Activated CD4-positive, alpha-beta T cell treated with anti-CD3 and anti-CD28 coated beads, Interleukin-2, amount 10 ng/mL, durations not matched to agents 7 days and 5 days (primary cell): ENCODE measurements at places on chromosomes 13 and 19.

DNA sequence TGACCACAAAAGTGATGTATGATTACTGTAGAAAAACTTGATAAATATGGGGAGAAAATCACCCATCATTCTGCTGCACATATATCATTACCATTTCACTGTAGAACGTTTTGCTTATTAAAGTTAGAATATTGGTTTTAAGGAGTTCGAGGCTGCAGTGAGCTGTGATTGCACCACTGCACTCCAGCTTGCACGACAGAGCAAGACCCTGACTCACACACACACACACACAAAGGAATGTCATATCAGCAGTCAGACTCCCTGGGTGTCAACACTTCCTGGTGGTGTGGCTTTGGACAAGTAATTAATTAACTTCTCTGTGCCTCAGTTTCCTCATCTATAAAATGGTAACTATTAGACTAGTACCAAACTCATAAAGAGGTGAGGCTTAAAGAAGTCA is 11.3 kb upstream of the PNMA8A start:
- no peak for DNase-seq

DNA sequence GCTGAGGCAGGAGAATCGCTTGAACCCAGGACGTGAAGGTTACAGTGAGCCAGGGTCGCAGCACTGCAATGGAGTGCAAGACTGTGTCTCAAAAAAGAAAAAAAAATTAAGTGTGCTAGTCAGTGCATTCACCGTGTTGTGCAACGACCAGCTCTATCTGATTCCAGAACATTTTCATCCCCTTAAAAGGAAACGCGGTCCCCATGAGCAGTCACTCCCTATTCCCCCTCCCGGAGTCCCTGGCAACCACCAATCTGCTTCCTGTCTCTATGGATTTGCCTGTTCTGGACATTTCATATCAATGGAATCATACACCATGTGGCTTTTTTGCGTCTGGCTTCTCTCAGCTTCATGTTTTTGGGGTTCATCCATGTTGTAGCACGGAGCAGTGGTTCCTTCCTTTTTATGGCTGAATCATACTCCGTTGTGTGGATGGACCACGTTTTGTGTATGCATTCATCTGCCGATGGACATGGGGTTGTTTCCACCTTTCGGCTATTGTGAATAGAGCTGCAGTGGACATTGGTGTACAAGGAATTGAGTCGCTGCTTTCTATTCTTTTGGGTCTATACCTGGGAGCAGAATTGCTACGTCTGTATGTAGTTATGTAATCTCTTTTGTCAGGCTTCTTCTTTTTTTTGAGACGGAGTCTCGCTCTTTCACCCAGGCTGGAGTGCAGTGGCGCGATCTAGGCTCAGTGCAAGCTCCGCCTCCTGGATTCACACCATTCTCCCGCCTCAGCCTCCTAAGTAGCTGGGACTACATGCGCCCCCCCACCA is 19.8 kb downstream of the MYO9B start:
- DNase-seq, result no peak

DNA sequence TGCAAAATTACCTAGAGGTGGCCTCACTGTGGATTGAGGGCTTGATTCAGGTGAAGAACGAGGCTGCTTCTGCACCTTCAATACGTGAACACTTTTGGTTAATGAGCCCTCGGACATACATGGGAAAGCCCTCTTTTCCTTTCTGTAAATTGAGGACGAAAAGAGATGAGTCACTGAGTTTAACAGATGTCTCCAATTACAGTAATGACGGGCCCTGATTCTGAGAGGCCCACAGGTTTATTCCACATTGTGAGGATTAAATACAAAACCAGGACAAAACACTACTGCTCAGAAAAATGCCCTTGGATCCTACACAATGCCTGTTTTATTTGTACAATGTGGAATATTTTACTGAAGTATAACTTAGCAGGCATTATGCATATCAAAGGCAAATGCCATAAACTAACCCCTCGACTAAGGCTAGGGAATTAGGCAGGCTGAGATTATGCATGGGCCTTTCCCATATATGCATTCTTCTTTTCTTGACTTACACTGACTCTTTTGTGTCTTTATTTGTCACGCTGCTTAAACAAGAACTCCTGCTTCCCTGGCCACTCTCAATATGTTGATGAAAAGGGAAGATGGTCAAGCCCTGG is 819.9 kb downstream of the OLFM4 start:
- DNase-seq, result no peak

DNA sequence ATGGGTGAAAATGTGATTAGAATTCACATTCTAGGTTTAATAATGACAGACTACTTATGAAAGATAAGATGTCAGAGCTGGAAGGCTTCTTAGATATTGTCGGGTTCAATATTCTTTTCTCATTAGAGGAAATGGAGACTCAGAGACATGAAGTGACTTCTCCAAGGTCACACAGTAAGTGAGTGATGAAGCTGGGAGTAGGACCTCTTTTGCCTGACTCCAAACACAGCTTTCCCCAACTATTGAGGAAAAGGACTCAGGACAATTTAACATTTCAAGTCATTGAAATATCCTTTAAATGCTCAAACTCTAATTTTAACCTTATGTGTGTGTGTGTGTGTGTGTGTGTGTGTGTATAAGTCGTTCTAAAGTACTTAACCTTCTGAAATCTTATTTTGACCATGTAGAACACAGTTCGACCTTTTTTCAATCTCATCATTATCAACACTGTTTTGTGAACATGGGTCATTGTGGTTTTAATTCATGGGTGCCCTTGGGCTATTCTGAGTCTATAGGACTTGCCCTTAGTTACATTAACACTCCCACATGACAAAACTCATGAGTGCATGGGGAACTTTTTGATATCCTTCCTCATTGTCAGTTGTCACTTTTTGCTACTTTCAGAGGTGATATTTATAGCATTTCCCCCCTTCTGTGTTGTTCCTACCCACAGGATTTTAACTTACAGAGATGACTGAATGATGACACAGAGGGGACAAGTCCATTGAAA is 53.0 kb downstream of the LRCH1 start:
- DNase-seq, result no peak

DNA sequence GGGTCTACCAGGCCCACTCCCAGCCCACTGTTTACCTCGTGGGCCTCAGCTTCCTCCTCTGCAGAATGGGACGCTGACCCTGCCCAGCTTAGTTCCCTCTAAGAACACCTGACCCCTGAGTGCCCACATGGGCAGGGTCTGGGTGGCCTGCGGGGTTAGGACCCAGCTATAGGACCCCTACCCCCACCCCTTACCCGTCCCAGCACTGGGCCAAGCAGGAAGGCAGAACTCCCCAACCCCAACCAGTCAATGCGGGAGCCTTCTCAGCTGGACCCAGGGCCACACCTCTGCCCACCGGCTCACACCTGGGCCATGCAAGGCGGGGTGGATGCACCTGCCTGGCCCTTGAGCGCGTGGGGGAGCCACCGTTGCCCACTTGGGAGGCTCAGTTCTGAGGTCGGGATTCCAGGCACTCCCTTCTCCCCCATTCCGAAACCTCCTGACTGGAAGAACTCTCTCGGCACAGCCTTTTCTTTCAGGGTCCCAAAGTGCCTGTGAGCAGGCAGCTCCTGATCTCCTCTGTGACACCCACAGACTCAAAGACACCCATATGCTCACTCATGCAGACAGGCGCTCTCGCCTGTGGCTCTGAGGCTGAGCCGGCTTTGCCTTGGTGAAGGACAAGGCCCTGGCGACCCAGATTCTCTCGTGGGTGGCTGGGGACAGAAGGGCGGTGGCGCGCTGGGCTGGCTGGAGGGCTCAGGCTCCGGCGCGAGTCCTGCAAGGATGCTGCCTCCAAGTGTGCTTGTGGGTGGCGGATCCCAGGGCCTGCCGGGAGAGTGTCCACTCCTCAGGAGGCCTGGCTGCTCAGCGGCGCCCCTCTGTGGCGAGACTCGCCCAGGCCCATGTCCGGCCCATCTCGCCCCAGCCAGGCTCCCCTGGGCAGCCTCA is 27.9 kb upstream of the PARP4 start:
- no peak for DNase-seq

GRCh38 chr19:18262144-18262543 is 12.1 kb downstream of the IQCN start:
- DNase-seq, result no peak

GRCh38 chr13:38686577-38687245 is at the start of gene FREM2:
Gene FREM2, plus strand, starts transcription at chr13:38687077. Its CDS starts 268 bp downstream, at chr13:38687345.
- no peak for DNase-seq

- DNase-seq, result no peak
Measured at GRCh38 chr19:42193706-42194105, 23.8 kb downstream of the DEDD2 start.
